Lung microvascular endothelial cell (primary cell): ENCODE measurements at places on chromosomes 7 and 10.

DNA sequence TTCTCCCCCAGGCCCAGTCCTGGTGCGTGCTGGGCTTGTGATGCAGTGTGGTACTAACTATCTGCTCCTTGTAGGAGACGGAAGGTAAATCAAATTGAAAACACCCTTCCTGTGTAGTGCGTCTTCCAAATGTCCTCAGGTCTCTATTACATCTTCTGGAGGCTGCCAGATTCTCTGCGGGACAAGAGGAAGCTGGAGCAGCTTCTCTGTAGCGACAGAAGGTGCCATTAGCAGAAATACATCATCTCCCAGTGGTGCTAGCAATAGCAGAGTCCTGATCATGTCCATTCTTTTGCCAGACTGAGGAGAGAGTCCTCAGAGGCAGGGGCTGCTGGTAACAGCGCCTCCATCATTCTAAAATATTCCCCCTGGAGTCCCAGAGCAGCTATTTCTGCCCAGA is 675.2 kb downstream of the LRMDA start:
- no peak for DNase-seq

GRCh38 chr10:48478980-48479811 is 125.7 kb downstream of the ARHGAP22 start:
- DNase-seq, result no peak

GRCh38 chr7:26513948-26514347 is 222.3 kb downstream of the SNX10 start:
- DNase-seq, result no peak

- no peak for DNase-seq
Observed at GRCh38 chr10:5600908-5601307, 65.5 kb downstream of the ASB13 start.

DNA sequence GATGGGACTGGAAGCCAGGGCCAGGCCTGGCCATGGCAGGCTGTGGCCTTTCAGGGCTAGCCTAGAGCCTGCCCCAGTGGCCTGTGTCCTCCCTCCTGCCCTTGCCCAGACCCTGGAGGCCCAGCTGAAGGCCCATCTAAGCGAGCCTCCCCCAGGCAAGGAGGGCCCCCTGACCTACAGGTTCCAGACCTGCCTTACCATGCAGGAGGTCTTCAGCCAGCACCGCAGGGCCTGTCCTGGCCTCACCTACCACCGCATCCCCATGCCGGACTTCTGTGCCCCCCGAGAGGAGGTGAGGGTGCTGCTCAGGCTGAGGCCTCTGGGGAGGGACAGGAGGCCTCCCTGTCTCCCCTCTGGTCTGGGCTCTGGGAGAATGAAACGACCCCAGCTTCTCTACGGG is 60.9 kb downstream of the PALD1 start:
- DNase-seq, result no peak

- DNase-seq, result no peak
Observed at GRCh38 chr7:111413739-111414138, 148.6 kb downstream of the IMMP2L start.

- no peak for DNase-seq
Observed at GRCh38 chr10:32692174-32692573, 246.2 kb downstream of the CCDC7 start.

DNA sequence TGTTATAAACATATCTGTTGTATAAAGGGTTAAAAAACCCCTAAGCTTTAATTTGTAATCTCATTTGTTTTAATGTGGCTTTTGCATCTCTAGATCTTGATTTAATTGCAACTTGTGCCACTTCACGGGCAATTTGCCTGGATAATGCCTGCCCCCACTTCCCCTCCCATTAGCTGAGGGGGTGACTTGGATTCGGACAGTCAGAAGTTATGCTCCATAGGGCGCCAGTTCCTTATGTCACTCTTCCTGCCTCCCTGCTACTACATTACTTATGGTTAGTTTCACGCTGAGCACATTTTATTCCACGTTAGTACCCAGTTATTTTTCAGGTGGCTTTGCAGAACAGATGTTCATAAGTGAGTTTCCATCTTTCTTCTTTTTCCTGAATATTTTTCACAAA is 1015.2 kb upstream of the PHF14 start:
- no peak for DNase-seq

- no peak for DNase-seq
Observed at GRCh38 chr7:120991581-120991980, 3.1 kb downstream of the CPED1 start.

DNA sequence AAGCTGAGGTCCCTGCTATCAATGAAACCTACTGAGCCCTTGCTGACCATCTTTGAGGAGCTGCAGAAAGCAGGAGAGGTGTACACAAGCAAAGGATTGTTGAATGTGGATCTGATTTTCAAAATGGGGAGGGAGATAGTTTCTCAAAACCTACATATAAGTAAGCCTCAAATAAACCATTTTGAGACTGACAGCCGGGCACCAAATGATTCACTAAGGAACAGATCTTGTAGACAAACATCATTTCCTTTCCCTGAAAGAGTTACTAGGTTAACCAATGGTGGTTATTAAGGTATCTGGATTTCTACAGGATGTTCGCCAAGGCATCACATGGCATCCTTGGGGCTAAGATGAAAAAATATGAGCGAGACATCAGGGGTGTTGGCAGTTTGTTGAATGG is 24.5 kb upstream of the RHOBTB1 start:
- no peak for DNase-seq

DNA sequence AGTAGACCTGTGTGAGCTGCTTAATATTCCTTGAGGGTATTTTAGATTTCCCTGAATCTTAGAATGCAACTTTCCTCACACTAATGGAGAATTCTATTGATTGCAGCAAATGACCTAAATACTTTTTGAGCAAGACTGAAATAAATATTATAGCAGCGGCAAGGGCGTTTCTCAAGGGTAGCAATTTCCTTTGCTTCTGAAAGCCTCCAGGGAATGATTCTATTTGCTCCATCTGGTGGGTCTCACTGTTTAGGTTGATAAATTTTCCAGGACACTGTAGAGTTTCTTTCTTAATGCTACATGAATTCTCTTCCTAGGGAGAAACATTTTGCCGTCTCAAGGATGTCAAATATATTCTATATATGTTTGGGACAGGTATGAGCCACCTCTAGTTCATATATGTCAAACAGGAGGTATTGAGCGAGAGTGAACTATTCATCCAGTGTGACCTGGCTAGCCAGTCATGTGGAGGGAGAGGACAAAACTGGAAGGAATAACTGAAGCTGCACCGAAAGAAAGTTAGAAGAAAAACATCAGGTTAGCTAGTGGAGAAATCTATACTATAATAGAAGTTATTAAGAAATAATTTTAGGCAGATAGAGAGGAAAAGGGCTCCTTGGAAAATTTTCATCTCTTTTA is 57.9 kb upstream of the FZD8 start:
- no peak for DNase-seq

GRCh38 chr10:43061331-43061730 is 15.5 kb upstream of the RET start:
- DNase-seq, result no peak

DNA sequence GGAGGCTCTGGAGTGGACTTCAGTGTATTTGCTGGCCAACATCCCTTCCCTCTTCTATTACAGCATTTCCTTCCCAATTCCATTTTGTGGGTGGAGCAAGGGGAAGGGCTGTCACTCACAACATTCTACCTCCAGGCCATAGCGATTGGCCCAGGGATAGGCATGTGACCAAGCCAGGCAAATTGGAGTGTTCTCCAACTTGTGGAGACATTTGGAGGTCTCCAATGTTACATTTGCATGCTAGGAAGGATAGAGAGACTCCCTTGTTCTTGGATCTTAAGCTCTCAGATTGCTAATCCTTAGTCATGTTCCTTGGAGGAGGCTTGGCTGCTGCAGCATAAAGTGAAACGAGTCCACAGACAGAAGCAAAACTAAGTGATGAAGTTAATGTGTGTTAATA is 95.6 kb upstream of the KIF5B start:
- DNase-seq, result no peak

DNA sequence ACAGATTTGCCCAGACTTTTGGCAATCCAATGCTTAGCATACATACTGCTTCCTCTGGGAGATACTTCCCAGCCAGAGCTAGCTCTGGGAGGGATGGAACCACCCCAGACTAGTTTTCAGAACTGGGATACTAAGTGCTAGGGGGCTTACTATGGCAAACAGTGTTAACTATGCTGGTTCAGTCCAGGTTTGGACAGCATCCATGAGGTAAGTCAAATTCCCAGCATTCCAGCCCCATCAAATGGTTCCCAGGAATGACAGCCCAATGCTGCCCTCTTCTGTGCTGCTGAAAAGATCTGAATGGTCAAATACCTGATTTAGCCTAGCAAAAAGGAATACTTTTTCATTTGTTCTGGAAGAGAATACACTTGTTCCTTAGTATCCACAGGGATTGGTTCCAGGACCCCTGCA is 141.7 kb upstream of the CCDC6 start:
- DNase-seq, result peak; percentile 20

DNA sequence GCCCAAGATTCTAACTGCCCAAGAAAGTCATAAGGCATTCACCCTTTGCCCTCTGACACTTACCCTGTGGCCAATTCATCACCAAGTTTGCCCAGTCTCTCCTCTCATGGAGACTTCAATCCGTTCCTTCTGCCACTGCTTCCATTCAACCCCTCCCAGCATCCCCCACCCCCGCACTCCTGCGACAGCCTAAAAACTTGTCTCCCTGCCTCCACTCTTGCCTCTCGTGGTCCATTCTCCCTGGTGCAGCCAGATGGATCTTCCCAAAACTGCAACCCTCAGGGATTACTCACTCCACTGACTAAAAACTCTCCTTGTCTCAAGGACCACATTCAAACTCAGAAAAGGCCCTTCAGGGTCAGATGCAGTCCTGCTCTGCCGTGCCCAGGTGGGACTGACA is 32.3 kb upstream of the PLXNA4 start:
- no peak for DNase-seq

- DNase-seq, result peak; percentile 7
Observed at GRCh38 chr10:44352316-44353127, 32.4 kb downstream of the CXCL12 start.

DNA sequence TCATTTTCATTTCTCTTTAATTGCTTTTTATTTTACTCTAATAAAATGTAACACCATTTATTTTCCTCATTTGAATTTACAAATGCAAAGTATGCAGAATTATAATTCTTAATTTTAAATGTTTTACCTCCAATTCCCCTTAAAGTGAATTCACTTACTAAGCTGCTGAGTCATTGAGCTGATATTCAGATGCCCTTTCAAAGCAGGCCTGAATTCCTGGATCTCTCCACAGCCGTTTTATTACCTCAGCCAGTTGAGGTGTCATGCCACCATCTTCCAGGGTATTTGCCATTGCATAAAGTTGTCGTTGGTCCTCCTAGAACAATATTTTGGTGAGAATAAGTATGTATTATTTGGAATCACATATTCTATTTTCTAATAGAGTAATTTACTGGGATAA is 33.2 kb downstream of the GNAT3 start:
- DNase-seq, result peak; percentile 44

DNA sequence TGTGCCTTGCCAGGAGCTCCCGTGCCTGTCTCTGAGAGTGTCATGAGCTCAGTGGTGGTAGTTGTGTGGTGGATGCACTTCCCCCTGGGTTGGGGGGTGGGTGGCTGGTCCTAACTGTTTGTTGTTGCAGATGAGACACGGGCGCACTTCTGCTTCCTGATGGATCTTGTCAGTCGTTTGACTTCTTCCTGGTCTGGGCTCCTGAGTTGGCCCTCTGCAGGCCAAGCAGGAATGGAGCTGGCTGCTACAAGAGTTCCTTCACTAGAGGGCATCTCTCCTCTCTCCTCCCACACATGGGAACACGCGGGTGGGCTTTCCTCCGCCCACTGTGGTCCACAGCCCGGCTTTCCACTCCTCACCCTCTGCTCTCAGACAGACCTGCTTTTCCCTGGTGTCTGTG is 82.0 kb downstream of the BMS1 start:
- DNase-seq, result peak; percentile 33

DNA sequence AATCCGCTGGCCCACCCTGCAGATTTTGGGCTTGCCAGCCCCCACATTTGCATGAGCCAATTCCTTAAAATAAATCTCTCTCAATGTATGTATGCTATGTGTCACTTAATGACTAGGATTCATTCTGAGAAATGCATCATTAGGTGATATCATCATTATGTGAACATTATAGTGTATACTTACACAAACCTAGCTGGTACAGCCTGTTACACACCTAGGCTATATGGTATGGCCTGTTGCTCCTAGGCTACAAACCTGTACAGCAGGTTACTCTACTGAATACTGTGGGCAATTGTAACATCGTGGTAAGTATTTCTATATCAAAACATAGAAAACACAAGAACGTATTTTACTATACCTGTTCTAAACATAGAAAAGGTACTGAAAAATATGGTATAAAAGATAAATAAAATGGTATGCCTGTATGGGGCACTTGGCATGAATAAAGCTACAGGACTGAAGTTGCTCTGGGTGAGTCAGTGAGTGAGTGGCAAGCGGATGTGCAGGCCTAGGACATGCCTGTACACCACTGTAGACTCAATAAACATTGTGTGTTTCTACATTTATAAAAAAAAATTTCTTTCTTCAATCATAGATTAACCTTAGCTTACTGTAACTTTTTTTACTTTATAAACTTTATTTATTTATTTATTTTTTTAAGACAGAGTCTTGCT is 135.9 kb downstream of the ABCA13 start:
- DNase-seq, result no peak

DNA sequence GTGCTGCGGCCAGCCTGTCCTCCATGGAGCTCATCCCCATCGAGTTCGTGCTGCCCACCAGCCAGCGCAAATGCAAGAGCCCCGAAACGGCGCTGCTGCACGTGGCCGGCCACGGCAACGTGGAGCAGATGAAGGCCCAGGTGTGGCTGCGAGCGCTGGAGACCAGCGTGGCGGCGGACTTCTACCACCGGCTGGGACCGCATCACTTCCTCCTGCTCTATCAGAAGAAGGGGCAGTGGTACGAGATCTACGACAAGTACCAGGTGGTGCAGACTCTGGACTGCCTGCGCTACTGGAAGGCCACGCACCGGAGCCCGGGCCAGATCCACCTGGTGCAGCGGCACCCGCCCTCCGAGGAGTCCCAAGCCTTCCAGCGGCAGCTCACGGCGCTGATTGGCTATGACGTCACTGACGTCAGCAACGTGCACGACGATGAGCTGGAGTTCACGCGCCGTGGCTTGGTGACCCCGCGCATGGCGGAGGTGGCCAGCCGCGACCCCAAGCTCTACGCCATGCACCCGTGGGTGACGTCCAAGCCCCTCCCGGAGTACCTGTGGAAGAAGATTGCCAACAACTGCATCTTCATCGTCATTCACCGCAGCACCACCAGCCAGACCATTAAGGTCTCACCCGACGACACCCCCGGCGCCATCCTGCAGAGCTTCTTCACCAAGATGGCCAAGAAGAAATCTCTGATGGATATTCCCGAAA is 2.7 kb downstream of the PIK3CG start:
- no peak for DNase-seq

GRCh38 chr7:601595-602340 is 82.1 kb upstream of the PDGFA start:
- DNase-seq, result peak; percentile 79

- DNase-seq, result no peak
Observed at GRCh38 chr7:16758631-16759611, 5.4 kb downstream of the TSPAN13 start.
